ENCODE measurements at places on chromosomes 4 and X.

- DNase-seq: no peak
These were observed 5.8 kb downstream of the TIFA start for GRCh38 chr4:112279882-112280315.

GRCh38 chr4:185625503-185625902 lies 90.2 kb upstream of the PDLIM3 start:
- no peak for DNase-seq

DNA sequence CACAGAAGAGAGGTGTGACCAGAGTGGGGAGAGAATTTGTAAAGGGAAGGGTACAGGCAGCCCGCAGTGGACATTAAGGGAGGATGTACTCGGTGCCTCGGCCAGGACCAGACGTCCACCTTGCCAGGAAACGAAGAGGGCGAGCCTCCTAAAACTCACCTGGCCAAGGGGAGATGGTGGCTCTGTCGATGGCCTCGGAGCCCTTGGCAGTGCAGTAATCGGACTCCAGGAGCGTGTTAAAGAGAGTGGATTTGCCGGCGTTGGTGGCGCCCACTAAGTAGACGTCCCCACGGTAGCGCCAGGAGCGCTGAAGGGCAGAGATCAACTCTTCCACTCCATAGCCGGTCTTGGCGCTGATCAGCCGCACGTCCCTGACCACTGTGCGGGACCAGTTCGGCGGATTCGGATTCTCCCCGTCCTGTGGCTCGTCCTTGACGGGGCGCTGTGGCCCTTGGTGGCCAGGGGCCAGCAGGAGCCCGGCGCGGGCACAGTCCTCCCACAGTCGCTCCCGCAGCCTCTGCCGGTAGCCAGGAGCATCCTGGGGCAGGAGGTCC lies 1.0 kb downstream of the NOA1 start:
- DNase-seq: no peak

GRCh38 chr4:168766604-168767316 lies 243.3 kb downstream of the CBR4 start:
- DNase-seq: no peak

DNA sequence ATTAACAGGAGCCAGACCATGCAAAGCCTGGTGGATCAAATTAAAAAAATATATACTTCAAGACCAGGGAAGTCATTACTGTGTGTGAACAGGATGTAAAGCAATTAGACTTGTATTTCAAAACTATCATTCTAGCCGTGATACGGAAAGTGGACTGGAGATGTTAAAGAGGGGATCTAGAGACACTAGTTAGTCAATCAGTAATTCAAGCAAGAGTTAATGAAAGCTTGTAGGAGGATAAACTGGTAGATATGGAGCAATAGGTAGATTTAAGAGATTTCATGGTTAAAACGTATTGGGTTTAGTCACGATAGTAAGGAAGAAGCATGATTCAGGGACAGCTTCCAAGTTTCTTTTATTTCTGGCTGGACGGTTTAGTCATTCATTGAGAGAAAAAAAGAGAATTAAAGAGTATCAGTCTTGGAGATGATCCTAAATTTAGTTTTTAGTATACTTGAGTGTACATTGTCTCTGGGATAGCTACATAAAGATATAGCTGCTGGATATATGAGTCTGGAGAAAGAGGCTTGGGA lies 3.9 kb downstream of the MAD2L1 start:
- no peak for DNase-seq

GRCh38 chr4:1873291-1873690 lies 2.1 kb downstream of the NSD2 start:
- DNase-seq: no peak

DNA sequence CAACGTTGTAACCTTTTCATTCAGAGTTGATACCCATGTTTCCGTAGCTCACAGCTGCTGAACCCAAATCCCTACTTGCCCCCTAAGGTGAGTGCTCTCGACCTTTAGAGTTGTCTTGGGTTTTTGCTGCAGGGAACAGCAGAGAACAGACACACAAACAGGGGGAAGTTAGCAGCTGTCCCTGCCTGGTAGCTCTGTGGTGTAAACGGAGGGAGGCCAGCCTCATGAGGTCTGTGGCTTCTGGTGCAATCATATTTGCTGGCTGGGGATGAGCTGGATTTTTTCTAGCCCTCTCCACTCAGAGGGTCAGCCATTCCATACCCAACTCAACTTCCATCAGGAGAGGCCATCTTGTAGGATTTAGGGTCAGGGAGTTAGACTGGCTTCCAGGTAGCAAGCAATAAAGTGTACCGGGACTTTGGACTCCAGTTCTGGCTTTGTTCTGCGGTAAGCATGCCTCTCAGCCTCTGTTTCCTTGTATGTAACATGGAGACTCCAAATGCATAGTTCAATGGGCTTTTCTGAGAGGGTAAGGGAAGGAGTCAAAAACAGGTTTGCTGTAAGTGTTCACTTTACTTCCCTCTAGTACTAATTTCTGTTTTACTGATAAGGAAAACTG lies 218.9 kb downstream of the MID1IP1 start:
- no peak for DNase-seq

DNA sequence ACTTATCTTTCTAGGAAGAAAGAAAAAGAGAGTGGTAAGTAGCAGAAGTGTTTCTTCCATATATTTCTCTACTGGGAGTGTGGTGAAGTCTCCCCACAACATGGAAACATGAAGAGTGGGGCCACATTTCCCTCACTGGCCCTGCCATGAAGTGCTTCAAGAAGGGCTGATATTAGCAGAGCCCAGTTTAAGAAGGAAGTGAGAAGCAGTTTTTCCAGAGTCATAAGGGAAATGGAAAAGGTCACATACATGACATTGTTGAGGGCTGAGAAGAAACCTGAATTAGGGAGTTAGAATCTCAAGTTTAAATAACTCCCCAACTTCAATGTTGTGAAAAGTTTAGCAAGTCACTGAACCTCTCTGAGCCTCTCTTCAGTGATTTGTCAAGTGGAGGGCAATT lies 171.9 kb upstream of the RBPJ start:
- DNase-seq: no peak

DNA sequence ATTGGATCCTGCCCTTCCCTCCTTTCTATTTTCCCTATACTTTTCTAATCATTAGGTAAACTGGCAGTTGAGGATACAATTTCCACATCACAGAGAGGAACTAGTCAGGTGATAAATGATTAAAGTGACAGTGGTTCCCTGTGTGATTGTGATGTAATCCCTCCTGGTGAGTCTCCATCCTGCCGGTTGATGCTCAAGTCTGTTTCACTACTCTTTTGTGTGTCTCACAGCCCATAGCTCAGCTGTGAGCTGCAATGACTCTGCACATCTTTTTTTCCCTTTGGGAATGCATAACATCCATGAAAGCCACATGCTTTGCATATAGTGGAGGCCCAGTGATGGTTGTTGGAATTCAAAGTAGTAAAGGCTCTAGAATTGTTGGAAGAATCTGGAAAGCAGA lies 60.4 kb downstream of the CCNI start:
- DNase-seq: no peak

- DNase-seq: no peak
These were observed 29.5 kb downstream of the REELD1 start for GRCh38 chr4:146243883-146244277.

DNA sequence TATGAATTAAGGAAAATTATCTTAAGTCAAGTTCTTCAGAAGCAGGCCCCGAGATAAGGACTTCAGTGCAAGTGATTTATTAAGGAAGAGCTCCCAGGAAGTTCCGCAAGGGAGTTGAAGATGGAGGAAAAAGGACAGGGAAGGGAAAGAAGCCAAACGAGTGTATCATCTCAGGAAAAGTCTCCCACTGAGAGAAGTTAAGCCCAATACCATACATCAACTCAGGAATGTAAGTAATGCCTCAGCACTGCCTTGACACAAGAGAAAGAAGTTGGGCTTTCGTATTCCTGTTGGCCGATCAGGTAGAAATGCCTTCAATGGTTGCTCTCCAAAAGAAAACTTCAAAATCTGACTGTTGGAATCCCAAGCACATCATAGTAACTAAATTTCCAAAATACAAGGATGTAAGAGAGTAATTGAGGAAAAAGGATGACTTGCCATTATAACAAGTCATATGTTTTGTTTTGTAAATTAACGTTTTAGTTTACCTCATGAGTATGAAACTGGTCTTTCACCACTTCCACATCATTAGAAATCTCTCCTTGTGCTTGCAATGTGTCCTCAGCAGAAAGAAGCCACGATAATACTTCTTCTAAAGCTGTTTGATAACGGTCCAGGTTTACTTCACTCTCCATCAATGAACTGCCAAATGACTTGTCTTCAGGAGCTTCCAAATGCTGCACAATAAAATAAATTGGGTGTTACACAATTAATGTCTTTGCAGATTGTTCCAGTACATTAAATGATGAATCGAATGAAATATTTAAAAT lies 566.7 kb downstream of the DMD start:
- DNase-seq: no peak

DNA sequence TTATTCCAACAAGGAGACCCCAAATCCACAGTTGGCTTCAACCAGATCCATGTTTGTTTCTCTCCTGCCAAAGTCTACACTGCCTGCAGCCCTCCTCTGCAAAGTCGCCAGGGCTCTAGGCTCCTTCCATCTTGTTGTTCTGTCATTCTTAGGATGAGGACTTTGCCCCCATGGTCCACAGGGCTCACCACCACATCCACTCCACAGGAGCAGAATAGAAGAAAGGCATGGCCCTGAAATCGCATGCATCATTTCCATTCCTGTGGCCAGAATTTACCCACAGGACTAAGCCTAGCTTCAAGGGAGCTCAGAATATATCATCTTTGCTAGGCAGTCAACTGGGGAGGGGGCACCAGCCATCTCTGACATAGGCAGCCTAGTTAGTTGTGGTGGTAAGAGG lies 254.7 kb downstream of the FBXW7 start:
- no peak for DNase-seq

- DNase-seq: no peak
These were observed 53.5 kb upstream of the HPRT1 start for GRCh38 chrX:134406356-134407064.

DNA sequence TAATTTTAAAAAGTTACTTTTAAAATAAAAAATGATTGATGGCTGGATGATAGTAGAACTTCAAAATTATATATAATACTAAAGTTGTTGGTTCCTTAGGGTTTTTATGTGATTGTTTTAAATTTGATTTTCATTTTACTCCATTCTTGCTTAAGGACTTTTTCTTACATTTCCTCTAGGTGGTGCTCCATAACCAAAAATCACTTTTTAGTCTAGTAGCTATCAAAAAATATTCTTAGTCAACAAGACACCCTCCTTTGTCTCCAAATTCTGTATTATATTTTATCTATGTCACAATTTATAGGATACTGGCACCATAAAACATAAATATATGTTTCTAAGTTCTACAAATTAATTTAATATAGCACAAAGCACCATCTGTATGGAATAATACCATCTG lies 67.2 kb upstream of the BRWD3 start:
- DNase-seq: no peak

GRCh38 chr4:41213625-41214135 lies 662 bp downstream of the APBB2 start:
- no peak for DNase-seq

DNA sequence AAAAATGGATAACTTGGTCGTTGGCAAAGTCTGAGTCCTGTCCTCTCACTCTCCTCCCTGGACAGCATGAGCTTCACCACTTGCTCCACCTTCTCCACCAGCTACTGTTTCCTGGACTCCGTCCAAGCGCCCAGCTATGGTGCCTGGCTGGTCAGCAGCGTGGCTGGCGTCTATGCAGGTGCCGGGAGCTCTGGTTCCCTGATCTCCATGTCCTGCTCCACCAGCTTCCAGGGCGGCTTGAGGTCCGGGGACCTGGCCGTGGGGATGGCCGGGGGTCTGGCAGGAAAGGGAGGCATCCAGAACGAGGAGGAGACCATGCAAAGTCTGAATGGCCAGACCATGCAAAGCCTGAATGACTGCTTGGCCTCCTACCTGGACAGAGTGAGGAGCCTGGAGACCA lies 100.8 kb downstream of the NCAPG start:
- DNase-seq: no peak

DNA sequence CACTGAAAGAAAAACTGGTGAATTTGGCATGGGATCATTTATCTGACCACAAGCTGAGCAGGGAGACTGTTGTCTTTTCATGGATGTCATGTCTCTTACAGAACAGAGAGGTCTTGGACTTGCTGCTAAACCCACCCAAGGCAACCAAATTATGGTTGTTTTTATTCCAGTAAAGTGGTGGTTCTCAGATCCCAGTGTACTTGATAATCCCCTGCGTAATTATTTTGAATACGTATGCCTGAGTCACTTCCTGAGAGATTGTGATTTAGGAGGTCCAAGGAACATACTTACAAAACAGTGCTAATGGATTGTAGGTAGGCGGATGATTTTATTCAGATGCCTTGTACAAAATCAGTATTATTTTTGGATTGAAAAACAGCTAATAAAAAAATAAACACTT lies 585.6 kb downstream of the IL1RAPL1 start:
- DNase-seq: no peak

DNA sequence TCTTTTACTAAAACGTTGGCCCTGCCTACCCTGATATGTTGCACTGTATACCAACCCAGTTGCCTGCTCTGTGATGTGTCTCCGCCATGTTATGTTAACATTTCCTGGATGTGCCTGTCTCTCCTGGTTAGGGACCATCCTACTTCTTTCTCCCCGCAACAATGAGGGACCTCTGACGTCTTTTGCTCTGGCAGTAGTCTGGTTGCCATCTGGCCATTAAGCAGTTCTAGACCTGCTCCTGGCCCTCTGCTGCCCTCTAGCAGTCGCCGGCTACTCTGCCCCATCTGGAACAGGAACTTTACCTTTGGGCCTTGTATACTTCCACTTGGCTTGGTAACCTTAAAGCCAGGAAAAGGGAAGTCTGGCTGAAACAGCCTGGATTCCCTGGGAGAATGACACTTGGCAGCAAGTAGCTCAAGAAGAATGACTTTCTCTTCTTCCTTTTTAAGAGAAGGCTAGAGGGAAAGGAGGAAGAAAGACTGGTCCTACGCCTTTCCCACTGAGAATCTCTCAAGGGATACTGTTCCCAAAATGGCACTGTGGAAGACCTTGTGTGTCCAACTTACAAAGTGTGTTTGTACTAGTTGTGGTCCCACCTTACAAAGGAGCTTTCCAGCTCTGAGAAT lies 63.5 kb downstream of the GPC3 start:
- DNase-seq: no peak

- DNase-seq: no peak
These were observed at the start of gene NKX1-1 for GRCh38 chr4:1406394-1406980. NKX1-1 (minus strand) TSS chr4:1406442; CDS start chr4:1406442, 0 bp downstream.

DNA sequence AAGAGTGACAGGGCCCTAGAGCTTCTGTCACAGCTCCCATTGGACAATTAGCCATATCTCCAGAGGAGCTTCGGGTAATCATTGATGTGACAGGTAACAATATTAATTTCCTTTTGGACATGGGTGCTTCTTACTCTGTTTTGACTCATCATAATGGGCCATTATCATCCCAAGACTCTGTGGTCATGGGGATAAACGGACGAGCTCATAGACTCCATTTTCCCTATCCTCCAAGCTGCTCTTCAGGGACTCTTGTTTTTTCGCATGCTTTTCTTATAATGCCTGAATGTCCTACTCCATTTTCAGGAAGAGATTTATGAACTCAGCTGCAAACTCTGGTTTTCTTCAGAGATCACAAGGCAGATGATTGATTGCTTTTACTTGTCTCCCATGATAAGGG lies 17.0 kb upstream of the UGT2B17 start:
- DNase-seq: no peak

- no peak for DNase-seq
These were observed 21.3 kb upstream of the SFRP2 start for GRCh38 chr4:153809916-153810810.
